ENCODE measurements at places on chromosomes 6 and 20.

DNA sequence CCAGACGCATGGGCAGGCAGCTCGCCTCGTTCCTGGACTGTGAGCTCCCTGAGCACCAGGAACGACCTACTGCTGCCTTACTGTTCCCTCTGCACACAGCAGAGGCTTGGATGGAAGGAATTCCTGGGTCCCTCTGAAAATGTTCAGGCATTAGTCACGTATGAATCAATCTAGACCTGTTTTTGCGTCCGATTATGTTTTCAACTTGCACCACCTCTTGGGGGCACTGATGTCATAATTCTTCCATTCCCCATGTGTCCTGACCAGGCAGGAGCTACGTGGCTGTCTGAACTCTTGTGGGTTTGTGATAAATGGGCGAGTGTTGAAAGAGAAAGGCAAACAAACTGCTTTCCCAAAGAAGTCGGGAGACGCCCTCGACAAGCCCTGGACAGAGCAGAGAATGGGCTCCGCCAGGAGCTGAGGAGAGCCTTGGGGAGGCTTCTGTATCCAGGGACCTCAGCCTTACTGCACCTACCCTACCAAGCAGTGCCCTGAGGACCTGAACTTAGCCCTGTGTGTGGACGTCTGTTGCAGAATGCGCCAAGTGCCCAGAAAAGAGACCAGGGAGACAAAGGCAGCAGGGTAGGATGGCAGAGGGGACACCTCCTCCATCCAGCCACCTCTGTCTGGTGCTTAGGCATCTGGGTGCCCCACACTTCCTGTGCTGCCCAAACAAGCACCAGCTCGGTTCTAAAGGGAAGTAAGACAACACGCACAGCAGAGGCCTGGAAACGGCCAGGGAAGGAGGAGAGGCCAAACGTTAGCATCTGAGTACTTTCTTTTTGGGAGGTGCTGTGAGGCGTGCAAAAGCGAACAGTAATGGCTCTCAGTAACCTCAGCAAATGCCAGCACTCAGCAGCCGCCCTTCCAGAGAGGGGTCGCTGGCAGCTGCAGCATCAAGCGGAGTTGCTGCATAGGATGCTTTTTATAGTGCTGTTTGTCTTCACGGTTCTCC, 124.2 kb downstream of the LY86 start:
- DNase-seq: peak; percentile 96

GRCh38 chr20:35305682-35306556, 13.7 kb upstream of the FAM83C start:
- peak; percentile 98 for DNase-seq

DNA sequence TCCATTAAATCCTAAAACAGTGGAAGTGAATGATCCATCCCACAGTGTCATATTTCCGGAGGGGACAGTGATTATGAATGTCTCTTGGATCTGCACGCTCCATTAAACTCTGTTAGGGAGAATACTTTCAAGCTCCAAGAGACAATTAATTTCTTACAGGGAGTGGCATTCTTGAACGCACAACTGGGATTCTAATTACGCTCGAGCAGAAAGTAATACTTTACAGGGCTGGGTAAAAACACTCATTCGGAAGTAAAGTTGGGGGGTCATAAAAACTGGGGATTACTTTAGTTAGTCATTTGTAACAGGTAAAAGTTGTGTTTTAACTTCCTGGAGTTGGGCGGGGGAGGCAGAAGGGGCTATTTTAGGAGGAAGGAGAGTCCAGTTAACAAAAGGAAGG, 151.8 kb downstream of the ZFP64 start:
- no peak for DNase-seq

GRCh38 chr6:79810871-79811270, 136.5 kb downstream of the ELOVL4 start:
- no peak for DNase-seq

DNA sequence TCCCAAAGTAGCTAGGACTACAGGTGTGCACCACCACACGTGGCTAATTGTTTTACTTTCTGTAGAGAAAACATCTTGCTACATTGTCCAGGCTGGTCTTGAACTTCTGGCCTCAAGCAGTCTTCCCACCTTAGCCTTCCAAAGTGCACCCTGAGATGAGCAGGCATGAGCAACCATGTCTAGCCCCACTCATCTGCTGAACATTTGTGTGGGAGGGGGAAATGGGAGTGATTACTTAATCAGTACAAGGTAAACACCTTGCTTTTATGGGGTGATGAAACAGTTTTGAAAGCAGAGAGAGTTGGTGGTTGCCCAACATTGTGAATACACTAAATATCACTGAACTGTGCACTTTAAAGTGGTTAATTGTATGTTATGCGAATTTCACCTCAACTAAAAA, 5.3 kb downstream of the APMAP start:
- peak; percentile 46 for DNase-seq

- DNase-seq: no peak
These were observed 19.5 kb downstream of the ADNP start for GRCh38 chr20:50911716-50912115.

- DNase-seq: peak; percentile 60
These were observed 112.1 kb downstream of the WDR27 start for GRCh38 chr6:169589699-169590257.

GRCh38 chr6:35449287-35449881, 2.8 kb upstream of the FANCE start:
- DNase-seq: no peak

GRCh38 chr6:88869263-88870020, 94.0 kb downstream of the RNGTT start:
- DNase-seq: no peak

DNA sequence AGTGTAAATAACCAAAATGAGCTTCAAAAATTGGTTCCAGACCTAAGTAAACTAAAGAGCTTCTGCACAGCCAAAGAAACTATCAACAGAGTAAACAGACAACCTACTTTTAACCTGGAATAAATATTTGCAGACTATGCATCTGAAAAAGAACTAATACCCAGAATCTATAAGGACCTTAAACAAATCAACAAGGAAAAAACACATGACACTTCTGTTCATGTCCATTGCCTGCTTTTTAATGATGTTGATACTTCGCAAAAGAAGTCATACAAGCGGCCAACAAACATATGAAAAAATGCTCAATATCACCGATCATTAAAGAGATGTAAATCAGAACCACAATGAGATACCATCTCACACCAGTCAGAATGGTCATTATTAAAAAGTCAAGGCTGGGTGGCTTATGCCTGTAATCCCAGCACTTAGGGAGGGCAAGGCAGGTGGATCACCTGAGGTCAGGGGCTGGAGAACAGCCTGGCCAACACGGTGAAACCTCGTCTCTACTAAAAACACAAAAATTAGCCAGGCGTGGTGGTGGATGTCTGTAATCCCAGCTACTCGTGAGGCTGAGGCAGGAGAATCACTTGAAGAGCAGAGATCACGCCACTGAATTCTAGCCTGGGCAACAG, 42.5 kb upstream of the DST start:
- no peak for DNase-seq

DNA sequence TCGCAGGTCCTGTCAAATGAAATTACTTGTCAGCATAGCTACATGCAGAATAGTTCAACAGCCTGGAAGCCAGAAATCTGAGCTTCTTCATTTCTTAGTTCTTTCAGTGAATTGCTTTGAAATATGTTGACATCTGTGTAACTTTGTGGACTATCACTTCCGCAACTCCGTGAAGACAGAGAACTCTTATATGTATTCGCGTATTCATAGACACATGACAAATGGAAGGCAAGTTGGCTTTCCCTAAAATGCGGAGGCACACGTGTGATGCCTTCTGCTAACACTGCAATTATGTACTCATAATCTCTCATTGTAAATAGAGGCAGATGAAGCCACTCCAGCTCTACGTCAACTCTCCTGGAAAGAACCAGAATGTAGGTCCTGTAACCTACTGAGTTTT, 701.5 kb downstream of the PRKN start:
- DNase-seq: no peak

- no peak for DNase-seq
These were observed 74.4 kb upstream of the FBXL4 start for GRCh38 chr6:99022039-99022609.

DNA sequence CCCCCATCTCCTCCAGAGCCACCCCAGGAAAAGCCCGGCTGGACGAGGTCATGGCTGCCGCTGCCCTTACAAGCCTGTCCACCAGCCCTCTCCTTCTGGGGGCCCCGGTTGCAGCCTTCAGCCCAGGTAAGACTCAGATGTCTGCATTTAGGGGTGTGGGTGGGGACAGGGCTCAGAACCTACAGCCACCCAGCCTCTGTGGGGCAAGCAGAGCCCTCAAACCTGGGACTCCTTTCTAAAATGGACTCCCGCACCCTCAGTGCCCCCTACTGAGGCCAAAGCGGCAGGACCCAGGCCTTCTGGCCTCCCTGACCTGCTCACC, 1.7 kb downstream of the SLC2A4RG start:
- no peak for DNase-seq

DNA sequence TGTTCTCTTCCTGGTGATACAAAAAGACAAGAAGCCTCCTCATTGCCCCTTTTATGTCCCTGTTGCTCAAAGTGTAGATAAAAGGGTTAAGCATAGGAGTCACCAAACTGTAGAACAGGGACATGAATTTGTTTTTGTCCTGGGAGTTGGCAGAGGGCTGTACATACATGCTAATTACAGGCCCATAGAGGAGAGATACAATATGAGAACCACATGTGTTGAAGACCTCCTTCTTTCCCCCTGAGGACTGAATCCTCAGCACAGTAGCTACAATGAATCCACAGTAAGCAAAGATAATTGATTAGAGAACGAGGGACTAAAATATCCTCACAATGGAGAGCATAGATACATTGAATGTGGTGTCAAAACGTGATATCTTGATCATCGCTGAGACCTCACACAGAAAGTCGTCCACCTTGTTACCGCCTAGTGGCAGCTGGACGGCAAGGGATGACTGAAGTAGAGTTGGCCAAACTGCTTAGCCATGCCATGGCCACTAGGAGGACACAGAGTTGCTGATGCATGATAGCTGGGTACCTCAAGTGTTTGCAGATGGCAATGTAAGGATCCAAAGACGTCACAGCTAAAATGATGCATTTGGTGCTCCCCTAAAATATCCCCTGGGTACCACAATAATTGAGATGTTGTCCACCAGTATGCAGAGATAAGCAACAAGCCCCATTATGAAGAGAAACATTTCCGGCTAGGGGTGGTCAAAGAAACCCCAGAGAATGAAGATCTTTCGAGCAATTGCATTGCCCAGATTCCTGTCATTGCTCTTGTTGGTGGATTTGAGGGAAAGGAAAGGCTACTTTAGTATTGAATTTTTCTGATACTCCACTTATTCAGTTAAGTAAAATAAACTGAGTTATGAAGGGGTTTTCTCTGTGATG, 15.0 kb downstream of the OR2B3 start:
- no peak for DNase-seq

DNA sequence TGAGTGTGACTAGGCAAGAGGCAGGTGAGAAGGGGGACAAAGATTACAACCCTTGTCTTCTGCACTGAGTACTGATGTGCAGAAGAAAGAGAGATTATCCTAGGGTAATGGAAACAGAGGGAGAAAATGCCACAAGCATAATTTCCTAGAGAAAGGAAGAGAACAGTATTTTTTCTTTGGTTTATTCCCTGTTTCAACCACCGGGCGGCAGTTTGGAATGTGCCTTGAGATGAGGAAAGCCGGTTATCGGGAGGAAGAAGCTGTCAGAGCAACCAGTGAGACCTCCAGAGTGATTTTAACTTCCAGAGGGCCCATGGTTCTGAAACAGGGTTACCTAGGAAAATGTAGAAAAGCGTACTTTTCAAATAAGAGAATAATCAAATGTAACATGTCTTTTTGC, 121.4 kb downstream of the REV3L start:
- no peak for DNase-seq

- DNase-seq: no peak
These were observed 18.3 kb downstream of the SESN1 start for GRCh38 chr6:109076377-109076776.

DNA sequence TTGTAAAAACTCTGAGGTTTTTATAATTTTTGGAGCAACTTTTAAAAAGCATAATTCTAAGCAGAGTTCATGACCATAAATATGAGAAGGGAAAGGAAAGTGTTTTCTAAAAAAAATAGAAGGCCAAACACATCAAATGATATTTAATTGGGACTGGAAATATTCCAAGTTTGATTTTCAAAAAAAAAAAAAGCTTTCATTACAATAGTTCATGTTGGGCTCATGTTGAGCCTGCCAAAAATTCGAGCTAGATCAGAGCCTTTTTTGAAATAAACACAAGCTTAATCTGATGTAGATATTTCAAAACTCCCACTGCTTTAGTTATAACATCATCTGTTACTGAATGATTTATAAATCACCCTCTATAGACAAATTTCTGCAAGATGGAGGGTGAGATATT, 163.4 kb upstream of the DEFB112 start:
- DNase-seq: no peak

GRCh38 chr6:42961020-42961470, 491 bp downstream of the GNMT start:
- no peak for DNase-seq

DNA sequence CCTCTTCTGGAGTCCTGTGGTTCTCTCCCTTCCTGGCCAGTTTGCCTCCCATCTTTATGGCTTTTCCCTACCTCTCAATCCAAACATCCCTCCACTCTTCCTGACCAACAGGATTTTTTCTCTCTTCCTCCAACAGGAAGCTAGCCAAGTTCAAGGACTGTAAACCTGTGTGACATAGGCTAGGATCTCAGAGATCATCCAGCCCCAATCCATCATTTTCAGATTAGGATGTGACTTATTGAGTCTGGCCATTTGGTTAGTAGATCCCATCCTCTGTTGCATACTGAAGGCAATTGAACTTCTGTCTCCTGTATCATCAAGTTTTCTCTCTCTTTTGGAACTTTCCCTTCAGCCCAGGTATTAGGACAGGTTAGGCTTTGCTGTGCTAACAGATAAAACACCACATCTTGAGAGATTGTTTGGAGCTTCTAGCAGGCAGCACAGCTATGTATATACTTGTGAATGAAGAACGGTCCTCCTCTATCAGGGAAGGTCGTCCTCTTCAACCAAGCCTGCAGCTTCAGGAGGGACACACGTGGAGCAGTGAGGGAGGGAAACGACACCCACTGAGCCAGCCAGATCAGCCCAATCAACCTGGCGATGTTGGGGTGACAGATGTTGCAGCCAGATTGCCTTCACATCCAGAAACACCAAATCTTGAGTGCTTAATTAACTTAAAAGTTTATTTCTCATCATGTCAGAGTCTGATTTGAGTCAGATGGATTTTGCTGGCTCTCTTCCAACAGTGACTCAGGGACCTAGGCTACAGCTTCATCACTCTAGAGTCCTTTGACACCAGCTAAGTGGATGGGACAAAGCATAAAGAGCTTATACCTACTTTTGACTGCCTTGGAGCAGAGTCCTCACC, 106.8 kb downstream of the GJA10 start:
- DNase-seq: no peak

GRCh38 chr20:22684072-22684762, 99.8 kb upstream of the FOXA2 start:
- DNase-seq: no peak

DNA sequence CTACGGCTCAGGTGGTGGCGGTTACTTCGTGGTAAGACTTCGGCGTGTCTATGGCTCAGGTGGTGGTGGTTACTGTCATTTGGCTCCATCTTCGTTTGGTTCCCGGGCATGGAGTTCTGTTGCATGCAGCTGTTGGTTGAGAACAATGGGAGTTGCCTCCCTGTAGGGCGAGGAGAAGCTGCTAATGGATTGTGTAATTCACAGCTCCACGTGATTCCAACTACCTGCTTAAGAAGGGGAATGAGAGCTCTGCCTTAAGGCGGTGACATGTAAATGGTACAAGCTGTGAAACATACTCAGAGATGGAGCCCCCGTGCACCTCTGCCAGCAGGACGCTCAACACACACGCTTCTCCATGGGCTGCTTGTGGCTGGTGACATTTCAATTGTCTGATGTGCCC, 12.4 kb upstream of the DACT2 start:
- no peak for DNase-seq

All from epithelial cell of prostate (primary cell).